NCI-H1694 treated with DMSO at 0.1 percent for 48 hours (cell line): ENCODE measurements at places on chromosomes 13 and 19.

DNA sequence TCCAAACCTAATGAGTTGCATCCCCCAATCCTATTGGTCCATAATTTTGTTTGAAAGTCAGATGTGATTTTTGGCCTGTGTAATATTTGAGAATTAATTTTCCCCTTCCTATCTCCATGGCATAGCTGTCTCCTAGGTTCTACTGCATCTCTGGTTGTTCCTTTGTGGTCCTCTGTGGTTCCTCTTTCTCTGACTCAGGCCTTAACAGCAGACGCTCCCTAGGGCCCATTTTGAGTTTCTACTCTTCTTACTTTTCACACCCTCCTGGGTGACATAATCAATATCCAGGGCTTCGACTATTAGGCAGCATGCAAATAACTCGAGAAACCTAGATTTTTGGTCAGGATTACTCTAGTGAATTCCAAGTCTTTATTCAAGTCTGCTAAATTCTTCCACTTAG, 160.7 kb downstream of the RFC3 start:
- no peak for DNase-seq

- DNase-seq, result no peak
Observed at GRCh38 chr13:69641773-69642172, 465.9 kb upstream of the ATXN8OS start.

DNA sequence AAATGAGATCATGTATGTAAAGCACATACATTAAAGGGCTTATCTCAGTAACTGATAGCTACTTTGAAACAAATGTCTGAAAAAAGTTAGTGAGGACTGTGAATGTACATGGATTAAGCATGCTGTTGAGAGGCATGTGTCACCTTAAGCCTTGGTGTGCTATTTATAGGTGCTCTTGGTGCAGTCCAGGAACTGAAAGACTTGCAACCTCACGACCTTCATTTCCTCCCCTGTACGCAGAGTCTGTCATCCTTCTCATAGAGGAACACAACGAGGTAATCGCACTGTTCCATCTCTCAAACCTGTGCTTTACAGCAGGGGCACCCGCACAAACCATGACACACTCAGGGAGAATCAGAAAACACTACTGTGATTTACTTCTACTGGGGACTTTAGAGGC, 65.6 kb downstream of the UFM1 start:
- no peak for DNase-seq

DNA sequence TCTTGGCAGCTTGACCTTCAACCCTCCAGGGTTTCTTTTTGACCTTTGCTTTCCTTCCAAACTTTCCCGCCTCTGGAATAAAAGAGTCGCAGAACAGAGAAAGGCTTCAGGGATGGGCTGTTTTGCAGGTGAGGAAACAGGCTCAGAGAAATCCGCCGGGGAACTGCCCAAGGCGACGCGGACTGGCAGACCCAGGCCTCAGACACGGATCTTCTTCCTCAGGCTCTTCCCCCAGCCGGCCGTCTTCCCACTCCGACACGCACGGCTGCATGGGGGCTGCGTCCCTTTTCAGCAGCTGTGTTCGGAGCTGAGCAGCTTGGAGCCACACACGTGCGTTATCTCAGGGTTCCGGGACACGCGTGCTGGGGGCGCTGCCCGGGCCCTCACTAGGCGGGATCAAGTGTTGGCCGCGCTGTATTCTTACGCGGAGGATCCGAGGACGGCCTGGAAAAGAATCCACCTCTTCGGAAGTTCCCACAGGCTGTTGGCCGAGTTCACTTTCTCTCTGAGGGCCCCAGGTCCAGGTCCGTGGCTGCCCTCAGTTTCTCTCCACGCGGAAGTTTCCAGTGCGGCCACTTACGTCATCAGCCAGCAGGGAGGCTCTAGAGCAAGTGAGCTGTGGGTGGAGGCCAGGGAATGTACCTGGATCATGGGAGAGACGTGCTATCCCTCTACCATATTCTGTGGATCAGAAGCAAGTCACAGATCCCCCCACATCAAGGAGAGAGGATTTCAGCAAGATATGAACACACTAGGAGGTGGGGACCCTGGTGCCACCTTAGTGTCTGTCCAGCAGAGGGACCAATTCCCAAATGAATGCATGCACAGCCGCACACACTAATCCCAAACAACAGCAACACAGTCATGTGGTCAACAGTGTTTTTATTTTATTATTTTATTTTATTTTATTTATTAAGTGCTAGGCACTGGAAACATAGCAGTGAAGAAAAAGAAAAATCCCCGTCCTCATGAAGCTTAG, 100.4 kb downstream of the ING1 start:
- no peak for DNase-seq

GRCh38 chr19:50837300-50837699, 3.9 kb upstream of the KLK15 start:
- no peak for DNase-seq
